ENCODE measurements at places on chromosomes 3 and 15.

- no peak for DNase-seq
Observed at GRCh38 chr3:184688251-184688881, 23.5 kb downstream of the MAGEF1 start.

GRCh38 chr15:67836477-67836876, 3.4 kb downstream of the RNU6-1 start:
- DNase-seq = peak; percentile 52

GRCh38 chr15:99100245-99101173, 4.4 kb upstream of the SYNM start:
- peak; percentile 74 for DNase-seq

DNA sequence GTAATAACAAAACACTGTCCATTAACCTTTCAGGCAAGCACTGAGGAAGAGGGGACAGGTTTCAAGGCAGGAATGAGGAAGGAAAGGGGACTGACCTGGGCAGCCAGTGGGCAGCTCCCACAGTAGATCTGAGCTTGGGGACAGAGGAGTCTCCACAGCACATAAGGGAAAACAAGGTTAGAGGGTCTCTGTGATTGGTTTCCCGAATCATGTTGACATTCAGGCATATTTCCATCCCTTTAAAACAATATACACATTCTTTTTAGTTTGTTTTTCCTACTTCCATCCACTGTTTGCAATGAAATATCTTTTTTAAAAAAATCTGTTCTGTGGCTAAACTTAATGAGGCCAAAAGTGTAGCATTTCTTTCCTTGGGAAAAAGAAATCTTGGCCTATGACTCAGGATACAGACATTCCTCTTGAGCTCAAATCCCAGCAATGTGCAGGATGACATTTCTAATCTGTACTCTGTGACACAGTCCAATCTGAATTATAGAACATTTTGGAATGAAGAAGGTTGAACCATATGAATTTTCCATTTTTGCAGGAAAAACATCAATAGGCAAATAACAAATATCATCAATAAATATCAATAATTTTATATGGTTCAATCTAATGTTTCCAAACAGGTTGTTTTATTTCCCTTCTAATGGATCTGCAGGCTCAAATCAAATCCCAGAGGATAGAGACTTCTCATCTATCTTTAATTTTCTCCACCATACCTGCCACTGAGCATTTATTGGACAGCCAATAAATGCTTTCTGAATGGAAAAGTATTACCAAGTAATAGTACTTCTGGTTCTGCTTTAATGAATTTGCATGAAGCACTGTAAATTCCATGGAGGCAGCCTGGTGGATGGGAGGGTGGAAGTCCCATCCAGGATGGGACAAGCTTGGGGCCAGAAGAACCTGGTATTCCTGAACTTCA, 54.1 kb downstream of the ITGB5 start:
- DNase-seq = no peak

DNA sequence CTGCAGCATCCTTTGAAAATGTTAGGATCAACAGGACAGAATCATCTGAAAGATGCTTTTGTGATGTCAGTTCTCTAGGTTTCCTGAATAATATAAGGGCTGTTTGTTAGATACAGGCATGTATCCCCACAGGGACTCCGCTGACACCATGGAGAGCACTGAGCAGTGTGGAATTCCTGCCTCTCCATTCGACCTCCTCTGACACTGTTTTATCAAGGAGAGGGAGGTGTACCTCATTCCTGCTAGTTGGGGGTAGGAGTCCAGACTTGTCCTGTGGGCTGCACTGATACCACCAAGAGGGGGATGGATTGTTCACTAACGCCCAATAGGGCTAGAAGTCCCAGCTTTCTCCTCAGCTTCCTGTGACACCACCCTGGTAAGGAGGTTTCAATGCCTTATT, 46.6 kb downstream of the LARS2 start:
- no peak for DNase-seq

DNA sequence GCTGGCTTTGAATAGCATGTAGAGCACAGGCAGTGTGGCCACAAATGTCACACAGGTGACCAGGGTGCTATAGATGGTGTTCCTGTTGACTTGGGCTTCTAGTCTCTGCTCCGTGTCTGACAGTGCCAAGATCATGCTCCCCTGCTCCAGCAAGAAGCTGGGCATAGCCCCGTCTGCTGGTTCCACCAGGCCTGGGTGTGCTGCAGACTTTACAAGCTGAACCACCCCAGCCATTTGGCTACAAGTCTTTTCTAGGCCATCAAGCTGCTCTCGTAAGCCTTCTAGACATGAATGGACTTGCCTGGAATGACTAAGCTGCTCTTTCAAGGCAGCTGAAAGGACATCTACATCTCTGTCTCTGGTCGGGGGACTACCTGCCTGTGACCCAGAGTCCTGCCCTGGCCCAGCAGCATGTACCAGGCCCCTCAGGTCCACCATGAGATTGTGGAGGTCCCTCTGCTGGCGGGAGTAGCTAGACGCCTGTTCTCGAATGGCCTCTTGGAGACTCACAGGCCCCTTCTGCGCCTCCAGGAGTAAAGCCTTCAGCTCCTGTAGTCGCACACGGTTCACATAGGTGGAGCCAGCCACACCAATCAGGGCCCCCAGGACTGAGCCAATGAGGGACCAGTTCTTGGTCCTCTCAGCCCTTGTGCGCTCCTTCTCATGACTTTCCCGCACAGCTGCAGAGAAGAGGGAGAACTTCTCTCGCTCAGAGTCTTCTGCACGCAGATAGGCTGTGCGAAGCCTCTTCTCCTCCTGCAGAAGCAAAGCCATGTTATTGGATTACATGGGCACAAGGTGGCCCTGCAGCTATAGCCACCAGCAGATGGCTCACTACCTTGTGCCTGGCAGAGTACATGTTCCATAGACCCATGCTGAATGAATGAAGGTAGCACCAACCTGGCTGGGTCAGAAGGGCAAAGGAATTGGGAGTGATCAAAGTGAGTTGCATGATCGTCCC, 2.8 kb upstream of the PLXNB1 start:
- no peak for DNase-seq

GRCh38 chr3:138222131-138222941, 35.2 kb downstream of the ARMC8 start:
- no peak for DNase-seq

DNA sequence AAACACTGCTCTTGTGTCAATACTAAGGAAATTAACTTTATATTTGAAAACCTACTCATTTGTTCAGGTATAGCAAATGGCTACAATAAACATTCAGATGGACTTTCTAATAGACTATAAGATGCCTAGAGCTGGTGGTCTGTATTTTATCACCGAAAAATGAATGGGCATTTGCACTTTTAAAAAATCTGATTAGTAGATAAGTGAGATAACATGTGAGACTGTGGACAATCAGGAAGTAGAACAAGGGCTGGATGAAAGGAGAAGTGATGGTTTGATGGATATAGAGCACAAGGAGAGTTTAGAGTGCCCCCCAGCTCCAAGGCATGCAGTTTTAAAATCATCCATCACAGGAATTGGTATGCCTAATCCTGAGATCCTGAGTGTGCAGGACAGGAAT, 308.4 kb upstream of the RARB start:
- DNase-seq = no peak

- no peak for DNase-seq
Observed at GRCh38 chr3:17749705-17750293, 7.4 kb upstream of the TBC1D5 start.

DNA sequence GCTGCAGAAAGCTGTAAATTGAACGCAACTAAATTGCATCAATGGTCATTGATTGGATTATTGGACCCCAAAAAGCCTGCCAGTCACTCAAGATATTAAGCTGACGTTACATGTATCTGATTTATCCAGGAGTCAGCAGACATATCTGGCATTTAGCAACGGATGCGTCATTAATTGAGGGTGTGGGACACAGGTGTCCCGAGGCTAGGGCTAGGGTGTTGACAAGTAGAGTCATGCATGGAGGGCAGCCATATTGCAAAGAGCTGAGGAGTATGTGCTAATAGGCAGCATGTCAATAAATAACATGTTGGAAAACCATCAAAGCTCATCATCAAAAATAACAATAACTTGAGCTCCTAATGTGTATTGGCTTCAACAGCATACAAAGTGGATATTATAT, 234.5 kb upstream of the GOLGA6L4 start:
- DNase-seq = no peak

DNA sequence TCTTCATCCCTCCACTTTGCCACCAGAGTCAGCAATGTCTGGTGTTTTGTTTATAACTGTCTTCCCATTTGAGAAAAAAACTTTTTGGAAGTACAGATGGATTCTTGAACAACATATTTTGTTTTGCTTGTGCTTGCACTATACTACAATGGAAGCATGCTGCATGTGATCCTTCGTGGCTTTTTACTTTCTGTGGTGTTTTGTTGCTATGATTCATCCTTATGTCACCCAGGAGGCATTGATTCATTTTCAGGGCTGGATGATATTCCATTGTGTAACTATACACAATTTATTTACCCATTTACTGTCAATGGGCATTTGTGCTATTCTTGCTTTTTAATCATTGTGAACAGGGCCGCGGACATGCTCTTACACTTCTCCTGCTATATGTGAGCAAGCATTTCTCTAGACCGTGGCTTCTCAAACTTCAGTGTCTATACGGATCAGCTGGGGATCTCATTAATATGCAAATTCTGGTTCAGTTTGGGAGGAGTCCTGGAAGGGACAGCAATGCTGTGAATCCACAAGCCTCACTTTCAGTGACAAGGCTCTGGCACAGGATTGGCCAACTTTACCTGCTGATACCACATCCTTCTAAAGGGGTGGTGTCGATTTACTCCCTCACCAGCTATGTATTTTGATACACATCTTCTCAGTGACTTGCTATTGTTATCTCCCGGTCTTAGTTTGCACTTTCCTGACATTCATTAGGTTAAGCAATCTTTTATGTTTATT, 65.9 kb downstream of the POLR2M start:
- DNase-seq = no peak

DNA sequence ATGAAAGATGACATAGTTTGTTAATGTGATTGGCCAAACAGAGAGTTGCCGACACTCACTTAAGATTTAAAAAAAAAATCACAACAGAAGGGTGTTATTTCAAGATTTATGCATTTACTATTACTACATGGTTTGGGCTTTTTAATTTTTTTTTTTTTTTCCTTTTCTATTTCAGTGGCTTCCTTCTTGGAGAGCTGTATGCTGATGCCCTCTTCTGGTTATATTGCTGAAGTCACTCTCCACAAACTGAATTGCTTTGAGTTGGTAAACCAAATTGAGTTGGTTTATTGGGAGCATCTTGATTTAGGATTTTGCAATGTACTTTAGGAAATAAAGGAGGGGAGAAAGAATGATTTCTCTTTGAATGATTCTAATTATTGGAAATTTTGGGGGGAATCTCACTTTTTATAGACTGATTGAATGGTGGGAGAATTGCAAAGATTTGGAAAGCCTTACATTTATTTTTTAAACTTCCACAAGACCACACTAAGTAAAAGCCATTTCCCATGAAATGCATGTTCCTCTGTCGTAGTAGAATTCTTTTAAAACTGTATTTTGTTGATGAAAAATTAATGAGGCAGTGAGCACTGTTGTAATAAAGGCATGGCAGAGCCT, 186.6 kb upstream of the FEZF2 start:
- no peak for DNase-seq

- peak; percentile 4 for DNase-seq
Observed at GRCh38 chr3:115325539-115325938, 178.5 kb upstream of the ZBTB20 start.

DNA sequence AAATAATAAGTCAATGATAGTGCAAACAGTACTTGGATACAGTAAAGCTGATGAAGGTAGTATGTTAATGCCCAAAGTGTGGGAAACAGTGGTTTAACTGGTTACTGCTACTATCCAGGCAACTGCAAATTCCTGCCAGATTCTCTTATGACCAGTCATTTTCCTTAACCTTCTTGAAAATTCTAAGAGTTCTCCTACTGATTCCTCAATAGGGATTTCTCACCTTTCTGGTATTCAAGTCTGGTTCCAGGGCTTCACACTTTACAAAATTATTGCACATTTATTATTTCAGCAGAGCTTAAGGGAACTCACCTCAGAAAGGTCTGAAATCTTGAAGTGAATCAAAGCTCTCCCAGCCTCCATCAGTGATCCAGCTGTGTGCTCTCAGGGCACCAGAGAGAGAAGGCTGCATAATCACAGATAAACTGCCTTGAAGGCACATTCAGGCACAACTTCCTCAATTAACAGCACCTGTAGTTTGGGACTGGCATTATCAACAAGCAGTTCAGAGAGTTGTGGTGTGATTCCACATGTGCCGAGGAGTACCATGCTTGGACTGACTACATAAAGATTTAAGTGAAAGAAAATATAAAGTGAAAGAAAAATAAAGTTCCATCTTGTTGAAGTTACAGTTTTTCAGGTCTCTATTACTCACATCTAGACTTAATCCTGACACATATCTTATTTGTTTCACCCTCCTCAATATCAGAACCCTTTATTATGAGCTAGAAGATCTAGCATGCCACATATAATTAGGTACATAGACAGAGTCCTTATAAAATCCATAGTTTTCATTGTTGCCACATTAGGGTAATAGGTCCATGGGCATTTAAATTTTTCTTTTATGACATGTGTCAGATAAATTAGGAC, 59.5 kb upstream of the TIPARP start:
- no peak for DNase-seq

DNA sequence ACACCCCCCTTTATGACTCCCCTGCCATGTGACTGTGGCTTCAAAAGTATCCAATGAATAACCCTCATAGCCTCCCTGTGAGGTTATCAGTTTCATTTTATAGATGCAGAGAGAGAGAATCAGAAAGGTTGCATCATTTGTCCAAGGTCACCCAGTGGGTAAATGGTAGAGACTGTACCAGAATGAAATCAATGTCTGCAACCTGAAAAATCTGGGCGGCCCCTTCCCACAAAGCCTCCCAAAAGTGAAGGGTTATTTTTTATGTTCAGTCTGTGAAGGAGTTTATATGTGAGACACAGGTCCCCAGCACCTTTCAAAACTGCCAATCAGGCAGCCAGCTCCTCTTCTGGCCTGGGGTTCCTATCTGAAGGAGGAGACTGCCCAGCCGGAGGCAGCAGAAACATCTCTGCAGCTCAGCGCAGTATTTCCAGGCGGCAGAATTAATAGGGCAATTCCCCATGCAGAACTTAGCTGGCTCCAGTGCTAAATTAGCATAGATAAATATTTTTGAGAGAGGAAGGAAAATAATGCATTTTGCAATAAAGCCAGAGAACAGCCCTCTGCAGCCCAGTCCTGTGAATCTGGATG, 130.8 kb upstream of the PRR20G start:
- DNase-seq = no peak

- DNase-seq = peak; percentile 14
Observed at GRCh38 chr15:31262901-31263671, 63.5 kb upstream of the KLF13 start.

GRCh38 chr3:123960781-123961507, at the start of gene CCDC14:
TSS of gene CCDC14 (minus strand) at chr3:123961229. CDS start at chr3:123961173, 56 bp downstream.
- peak; percentile 75 for DNase-seq

- DNase-seq = no peak
Observed at GRCh38 chr3:37580237-37580636, 281.4 kb upstream of the CTDSPL start.

GRCh38 chr15:76245072-76245610, 66.1 kb downstream of the ETFA start:
- no peak for DNase-seq

- DNase-seq = no peak
Observed at GRCh38 chr3:167575000-167575600, 78.6 kb downstream of the WDR49 start.

Data from K562 (cell line).